ENCODE measurements at places on chromosomes 5 and 9.

- DNase-seq: peak; percentile 78
Measured at GRCh38 chr5:134252671-134253070, 26.8 kb upstream of the PPP2CA start.

DNA sequence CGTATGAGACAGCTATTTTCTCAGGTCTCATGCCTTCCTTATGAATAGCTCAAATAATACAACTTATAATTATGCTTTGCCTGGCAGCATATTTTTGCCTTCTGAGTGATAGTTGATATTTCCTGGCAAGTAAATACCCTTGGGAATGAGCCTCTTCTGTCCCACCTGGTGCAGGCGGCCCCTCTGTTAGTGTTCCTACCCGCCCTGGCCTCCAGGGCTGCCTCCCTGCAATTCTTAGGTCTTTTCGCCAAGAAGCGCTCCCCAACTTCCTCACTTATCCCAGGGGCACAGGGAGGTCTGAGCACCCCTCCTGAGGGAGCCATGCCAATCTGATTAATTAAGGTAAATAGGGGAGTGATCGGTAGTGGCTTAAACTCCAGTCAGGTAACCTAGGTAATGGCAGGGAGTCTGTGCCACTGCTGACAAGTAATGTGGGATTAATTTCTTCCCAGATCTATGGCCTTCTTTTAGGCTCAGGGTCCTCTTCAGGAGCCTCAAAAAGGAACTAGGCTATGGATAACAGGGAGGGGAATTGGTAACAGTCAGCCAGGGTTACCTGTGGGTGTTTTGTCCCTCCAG lies 81.5 kb downstream of the GALNT10 start:
- no peak for DNase-seq

DNA sequence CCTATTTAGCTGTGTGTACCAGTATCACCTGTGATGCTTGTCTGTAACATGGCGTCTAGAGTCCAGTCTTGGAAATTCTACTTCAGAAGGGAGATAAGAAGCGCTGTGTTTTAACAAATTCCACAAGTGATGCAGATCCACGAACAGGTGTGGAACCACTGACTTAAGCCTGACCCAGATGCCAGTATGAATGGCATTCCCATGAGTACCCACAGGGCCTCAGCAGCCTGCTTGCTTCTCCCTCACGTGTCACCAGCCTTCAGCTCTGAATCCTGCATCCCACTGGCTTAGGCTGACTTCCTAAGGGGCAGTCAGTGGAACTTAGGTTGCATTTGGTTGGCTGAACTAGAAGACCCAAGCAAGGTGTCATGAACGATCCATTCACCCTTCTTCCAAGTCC lies 8.5 kb upstream of the DENND1A start:
- no peak for DNase-seq

- no peak for DNase-seq
Measured at GRCh38 chr9:96574455-96574854, 45.2 kb downstream of the CDC14B start.

GRCh38 chr9:133221177-133221809 lies 12.2 kb upstream of the OBP2B start:
- DNase-seq: no peak

GRCh38 chr9:69023650-69024049 lies 9.7 kb upstream of the PRKACG start:
- DNase-seq: no peak

GRCh38 chr5:172623313-172623980 lies 17.6 kb upstream of the NEURL1B start:
- no peak for DNase-seq

DNA sequence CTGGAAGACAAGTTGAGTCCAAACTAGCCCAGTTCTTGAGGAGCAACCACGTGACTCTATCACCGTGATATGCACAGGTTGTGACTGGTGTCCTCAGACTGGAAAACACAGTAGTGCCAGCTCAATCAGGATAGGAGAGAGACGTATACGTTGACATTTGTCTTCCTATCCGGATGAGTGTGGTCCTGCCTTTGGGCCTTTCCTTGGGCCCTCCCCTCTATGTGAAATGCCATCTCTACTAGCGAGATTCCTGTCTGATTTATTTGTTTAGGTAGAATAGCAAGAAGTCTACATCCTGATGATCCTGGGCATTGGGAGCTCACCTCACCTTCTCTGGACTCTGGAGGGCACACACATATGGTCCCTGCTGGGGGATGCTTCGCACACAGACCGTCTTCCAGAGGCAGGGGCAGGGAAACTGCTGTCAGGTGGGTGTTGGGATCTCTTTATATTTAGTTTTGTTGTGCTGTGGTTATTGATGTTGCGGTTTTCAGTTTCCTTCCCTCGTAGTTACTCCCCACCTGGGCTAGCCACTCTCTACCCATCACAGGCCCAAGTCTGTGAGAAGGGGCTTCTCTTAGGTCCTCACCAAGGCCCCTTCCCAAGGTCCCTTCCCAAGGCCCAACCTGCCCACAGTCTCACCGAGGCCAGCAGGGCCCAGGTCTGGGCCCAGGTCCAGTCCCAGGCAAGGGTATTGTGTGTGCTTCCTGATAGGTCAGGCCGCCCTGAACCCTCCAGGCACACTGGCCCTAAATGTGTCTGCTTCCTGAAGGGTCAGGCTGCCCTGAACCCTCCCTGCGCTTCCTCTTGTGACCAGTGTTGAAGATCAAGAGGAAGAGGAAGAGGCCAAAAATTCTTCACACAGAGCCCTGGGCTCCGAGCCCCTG lies 19.0 kb upstream of the SPINK4 start:
- DNase-seq: peak; percentile 15

GRCh38 chr5:143600396-143601075 lies 197.1 kb upstream of the NR3C1 start:
- peak; percentile 26 for DNase-seq

DNA sequence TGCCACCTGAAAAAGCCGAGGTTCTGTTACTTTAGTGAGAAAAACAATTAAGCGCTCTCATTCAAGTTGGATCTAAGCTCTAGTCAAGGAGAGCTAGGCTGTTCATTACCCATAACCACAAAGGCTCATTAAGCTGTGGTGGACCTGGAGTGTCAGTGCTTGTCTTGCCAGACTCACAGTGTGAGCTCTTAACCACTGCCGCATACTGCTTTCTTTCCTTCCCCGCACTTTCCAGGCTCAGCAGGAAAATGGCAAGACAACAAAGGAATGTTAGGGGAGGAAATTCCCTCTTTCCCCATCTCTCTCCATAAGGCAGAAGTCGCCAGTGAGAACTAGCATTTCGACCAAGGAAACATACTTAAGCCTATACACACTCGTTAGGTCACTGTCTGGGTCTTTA lies 467.3 kb downstream of the ENC1 start:
- DNase-seq: no peak

GRCh38 chr9:28801144-28801799 lies 1228.0 kb upstream of the C9orf72 start:
- DNase-seq: no peak

- DNase-seq: peak; percentile 32
Measured at GRCh38 chr9:123081824-123082223, 48.4 kb downstream of the GPR21 start.

DNA sequence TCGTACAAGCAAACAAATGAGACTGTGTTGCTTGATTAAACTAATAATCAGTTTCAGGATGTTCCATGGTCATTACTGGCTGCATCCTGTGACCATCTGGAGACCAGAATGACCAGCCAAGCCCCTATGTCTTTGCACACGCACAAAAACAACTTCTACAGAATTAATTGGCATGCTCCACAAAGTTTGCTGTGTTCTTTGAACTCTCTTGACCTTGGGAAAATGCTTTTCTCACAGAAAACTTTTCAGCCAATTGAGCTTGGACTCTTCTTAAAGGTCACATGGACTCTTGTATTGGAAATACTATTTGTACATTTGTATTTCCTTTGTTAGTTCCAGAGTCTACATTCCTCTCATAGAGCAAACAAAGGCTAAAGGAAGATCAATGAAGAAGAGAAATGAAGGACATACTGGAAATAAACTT lies 147.8 kb downstream of the ARRDC3 start:
- DNase-seq: no peak

DNA sequence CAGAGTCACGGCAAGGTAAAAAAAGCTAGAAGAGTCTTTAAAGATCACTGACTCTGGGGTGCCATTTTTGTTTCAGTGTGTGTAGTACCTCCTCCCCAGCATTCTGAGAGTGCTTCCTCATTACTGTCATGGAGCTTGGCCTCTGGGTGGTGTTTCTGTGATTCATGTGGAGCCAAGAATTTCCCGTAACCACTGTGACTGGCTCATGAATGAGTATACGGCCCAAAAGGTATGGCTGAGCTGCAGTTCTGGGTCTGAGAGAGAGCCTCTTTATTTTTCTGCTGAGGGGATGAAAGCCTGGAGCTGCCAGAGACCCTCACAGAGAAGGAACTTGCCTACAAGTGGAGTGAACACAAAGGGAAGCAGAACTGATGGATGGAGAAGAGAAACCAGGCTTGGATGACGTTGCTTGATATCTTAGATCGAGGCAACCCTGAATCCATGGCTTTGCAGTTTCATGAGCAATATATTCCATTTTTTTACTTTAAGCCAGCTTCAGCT lies 85.6 kb downstream of the PTTG1 start:
- DNase-seq: peak; percentile 59

GRCh38 chr9:121261755-121262154 lies 6.2 kb upstream of the GSN start:
- DNase-seq: peak; percentile 47

DNA sequence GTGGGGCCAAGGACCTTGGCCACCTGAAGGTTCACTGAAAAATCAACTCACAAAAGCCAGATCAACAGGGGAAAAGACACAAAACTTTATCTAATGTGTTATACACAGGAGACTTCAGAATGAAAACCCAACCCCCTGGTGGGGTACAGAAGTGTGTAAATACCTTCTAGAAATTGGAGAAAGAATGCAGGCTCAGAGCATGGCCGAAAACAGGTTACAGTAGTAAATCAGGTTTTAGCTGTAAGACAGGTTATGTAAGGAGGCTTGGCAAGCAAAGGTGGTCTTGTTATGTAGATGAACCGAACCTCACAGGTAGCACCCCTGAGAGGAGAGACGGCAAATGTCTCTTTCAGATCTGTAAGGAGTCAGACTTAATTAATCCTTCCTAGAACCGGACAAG lies 10.0 kb downstream of the CEMIP2 start:
- no peak for DNase-seq

GRCh38 chr5:86008293-86008692 lies 609.4 kb upstream of the COX7C start:
- DNase-seq: no peak

GRCh38 chr5:145938776-145939539 lies 2.6 kb downstream of the SH3RF2 start:
- no peak for DNase-seq

DNA sequence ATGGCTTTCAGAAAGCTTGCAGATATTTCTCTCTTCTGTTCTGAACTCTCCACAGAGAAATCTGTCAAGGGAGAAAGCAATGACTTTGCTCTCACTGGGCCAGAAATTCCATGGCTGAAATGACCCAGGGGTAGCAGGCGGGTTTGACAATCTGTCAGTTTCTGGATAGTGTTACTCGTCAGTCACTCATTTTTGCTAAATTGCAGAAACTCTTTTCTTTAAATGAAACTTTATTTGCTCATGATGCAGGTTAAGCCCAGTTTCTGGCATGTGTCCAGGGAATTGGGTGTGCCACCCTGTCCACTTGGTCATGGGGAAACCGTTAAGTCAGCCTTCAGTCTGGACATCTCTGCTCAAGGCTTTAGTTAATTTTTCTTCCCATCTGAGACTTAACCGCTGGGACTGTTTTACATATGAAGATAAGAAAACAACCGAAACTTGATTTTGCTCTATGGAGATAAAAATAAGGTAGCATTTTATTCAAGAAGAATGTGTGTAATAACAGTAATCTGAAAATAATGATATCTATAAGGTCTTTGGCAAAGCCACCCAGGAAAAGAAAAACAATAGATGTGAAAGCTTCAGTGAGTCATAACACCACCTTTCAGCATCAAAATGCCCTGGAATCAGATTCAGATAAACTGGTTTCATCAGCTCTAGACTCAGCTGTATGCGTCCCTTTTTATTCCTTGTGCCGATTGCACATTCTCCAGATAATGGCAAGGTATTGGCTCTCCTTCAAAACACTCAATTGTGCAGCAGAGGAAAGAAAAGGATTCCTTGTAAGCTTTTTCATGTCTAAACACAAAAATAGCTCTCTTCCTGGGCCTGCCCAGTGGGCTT lies 308.3 kb downstream of the ZSWIM6 start:
- DNase-seq: no peak

DNA sequence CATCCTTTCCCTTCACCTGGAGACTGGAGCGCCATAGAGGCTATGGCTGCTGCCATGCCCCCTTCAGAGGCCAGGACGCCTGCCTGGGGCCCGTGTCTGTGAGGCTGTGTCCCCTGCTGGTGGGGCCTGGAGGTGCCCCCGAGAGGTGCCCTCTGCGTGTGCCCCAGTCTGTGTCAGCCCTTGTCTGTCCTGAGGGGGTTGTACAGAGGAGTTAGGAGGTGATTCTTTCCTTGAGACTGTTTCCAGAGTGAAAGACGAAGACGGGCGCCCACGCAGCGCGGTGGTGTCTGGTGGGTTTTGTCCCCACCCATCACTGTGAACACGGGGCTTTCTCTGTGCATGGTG lies 24.6 kb downstream of the TRAF2 start:
- no peak for DNase-seq

DNA sequence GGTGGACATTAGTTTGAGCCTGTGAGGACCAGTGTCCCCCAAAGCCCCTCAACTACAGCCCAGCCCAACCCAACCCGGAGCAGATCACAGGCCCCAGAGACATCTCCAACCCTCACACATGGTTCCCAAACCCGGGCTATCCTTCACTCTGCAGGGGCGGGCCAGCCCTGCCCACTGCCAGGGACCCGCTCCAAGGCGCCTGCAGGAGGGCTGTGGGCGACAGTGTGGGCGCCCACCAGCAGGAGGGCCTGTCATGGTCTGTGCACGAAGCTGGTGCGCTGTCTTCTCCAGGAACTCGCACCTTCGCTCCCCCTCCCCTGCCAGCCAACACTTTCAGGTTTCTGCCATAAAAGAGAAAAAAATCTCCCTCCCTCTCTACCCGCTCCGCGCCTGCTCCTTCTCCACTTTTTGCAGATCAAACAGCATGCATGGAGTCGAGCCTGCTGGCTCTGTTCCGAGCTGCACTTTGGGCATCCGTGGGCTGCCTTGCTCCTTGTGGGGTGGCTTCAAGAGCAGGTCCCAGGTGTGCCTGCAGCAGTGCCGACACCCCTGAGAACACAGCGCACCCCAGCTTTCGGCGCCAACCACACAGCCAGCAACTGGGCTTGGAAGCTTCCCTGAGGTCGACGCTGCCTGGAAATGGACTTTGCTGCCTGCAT lies 133.7 kb upstream of the PPP1R26 start:
- no peak for DNase-seq

DNA sequence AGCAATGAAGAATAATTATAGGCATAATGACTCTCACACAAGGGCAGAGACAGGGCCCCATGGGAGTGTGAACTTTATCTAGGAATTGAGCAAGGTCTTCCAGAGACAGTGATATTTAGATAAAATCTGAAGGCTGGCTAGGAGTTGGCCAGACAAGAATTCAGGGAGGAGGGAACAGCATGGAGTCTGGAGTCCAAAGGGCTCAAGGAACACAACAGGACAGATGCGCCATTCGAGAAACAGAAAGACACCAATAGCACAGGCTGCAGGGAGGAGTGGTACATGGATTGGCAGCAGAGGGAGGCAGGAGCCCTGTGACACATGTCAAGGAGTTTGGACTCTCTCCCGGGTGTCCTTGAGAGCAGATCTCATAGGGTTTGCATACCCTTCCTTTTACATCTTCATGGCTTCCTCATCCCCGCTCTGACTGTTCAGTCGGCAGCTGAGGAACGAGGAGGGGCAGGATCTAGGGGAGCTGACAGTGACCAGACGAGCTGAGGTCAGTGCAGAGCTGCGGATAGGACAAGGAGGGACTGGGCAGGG lies 64.0 kb upstream of the XPA start:
- DNase-seq: no peak

GRCh38 chr5:102542057-102542456 lies 43.3 kb upstream of the SLCO6A1 start:
- DNase-seq: no peak

- DNase-seq: no peak
Measured at GRCh38 chr5:76941442-76941841, 11.4 kb upstream of the CRHBP start.

Data from suppressor macrophage (primary cell).